EH (cell line): ENCODE measurements at places on chromosomes 7 and 10.

DNA sequence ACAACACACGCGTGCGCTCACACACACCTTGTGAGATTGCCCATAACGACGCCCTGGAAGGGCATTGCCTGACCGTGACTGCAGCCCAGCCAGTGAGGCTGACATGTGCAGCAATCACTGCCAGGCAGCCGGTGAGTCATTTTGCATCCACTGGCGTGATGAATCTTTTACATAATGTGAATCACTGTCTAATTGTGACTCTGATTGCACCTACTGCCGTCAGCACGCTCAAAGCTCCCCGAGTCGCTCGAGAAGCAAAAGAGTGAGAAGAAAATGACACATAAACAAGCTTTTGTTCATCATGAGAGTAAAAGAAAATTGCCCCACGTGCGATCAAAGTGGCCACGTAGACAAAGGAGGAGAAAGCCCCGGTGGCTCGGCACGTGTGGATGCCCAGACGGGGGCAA is 117.4 kb upstream of the PFKP start:
- DNase-seq: peak; percentile 65

DNA sequence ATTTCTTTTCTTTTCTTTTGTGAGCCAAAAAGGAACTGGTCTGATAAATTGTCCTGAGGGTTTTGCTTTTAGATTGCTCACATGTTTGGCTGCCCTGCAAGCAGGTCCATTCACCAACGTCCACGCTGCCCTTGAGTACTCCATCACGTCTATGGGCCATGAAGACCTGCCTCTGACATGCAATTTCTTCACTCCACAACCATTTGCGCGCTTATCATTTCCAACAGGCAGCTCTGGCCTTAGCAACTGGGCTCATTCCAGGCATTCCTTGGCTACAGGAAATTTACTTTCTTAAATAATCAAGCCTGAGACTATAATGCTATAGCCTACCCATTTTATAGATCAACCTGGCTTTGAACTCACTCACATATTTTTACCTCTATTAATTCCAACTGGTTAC is 408.3 kb upstream of the C7orf33 start:
- DNase-seq: no peak

GRCh38 chr7:29158795-29159423 is 12.6 kb upstream of the CPVL start:
- DNase-seq: no peak

GRCh38 chr10:66085906-66086305 is 839.9 kb upstream of the LRRTM3 start:
- no peak for DNase-seq

GRCh38 chr7:92765725-92766124 is 70.6 kb downstream of the CDK6 start:
- DNase-seq: peak; percentile 93

DNA sequence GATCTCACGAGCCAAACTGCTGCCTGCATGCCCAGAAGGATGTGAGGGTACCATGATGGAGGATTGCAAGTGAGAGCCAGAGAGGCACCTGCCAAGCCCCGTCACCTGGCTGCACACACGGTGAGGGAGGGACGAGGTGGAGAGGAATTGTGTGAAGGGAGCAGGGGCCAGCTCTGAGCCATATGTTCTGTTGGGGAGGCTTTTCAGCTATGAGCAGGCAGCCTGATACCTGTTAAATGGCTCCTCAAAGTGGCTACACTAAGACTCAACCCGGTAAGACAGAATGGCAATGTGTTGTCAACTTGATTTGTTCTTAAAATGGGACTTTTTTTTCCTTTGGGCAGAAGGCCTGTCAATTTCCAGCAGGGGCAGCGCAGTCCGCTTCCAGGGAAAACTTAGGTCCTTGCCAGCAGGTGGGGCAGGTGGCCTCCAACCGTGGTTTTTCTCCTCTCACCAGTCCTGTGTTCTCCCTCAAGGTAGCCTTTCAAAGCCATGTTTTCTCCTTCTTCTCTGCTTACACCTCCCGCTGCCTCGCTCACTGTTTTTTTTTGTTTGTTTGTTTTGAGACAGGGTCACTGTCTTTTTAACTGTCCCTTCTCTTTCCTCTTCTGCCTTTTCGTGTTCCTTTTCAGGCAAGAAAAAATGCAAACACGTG is 57.7 kb upstream of the ZNRF2 start:
- DNase-seq: no peak

DNA sequence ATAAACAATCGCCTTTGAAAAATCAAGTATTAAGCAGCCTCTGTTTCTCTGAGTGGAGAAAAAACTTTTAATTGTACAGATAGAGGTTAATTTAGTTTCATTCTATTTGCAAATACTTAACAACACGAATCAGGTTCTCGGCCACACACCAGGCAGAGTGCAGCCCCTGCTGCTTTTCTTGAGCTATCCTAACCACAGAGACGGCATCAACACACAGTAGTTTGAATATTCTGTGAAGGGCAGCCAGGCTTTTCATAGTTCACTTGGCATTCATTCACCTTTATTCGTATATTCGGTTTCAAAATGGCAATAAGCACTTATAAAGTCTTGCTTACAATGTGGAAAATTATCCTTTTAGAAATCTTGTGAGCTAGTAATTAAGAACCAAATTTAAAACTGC is 5.7 kb downstream of the ADARB2 start:
- DNase-seq: no peak

GRCh38 chr10:62437696-62438095 is 63.5 kb downstream of the ZNF365 start:
- DNase-seq: peak; percentile 86

- peak; percentile 42 for DNase-seq
Measured at GRCh38 chr10:19788075-19788686, 28.1 kb upstream of the PLXDC2 start.

DNA sequence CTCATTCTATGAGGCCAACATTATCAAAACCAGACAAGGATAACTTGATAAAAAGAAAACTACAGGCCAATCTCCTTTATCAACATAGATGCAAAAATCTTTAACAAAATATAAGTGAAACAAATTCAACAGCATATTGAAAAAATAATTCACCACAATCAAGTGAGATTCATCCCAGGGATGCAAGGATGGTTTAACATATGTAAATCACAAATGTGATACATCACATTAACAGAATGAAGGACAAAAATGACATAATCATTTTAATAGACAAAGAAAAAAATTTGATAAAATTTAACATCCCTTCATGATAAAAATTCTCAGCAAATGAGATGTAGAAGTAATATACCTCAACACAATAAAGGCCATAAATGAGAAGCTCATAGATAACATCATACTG is 53.8 kb downstream of the TCAF1 start:
- DNase-seq: no peak

GRCh38 chr10:116155191-116155590 is 117.8 kb downstream of the GFRA1 start:
- DNase-seq: no peak

- peak; percentile 9 for DNase-seq
Measured at GRCh38 chr10:99659868-99660366, 608 bp downstream of the ENTPD7 start.

GRCh38 chr7:25032774-25033743 is 53.1 kb upstream of the OSBPL3 start:
- peak; percentile 34 for DNase-seq

GRCh38 chr10:61024856-61025201 is 80.8 kb upstream of the RHOBTB1 start:
- peak; percentile 36 for DNase-seq

- DNase-seq: no peak
Measured at GRCh38 chr10:71589617-71590551, 129.7 kb downstream of the C10orf105 start.

DNA sequence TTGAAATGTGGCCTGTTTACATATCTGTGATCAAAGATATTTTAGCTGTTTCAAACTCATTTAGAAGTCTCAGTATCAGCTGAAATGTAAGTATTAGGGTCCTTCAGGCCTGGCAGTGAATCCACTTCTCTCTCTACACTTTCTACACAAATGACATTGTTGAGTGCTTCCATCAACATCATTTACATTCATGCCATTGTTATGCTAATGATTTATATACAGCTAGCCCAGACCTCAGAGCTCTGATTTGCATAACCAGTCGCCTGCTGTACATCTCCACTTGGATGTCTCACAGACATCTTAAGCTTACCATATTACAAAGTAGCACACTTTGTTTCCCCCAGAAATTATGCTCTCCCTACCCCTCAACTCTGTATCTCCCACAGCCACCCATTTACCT is 71.6 kb downstream of the GSDME start:
- no peak for DNase-seq

DNA sequence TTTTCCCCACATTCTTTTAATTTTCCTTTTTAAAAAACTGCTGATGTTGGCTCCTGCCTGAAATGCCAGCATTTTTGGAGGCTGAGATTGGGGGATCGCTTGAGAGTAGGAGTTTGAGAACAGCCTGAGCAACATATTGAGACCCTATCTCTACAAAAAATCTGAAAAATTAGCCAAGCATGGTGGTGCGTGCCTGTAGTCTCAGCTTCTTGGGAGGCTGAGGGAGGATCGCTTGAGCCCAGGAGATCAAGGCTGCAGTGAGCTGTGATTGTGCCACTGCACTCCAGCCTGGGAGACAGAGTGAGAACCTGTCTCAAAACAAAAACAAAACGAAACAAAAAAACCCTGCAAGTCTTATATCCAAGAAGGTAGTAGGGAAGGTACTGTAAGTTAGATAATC is 51.7 kb downstream of the ZMYND11 start:
- DNase-seq: peak; percentile 4

DNA sequence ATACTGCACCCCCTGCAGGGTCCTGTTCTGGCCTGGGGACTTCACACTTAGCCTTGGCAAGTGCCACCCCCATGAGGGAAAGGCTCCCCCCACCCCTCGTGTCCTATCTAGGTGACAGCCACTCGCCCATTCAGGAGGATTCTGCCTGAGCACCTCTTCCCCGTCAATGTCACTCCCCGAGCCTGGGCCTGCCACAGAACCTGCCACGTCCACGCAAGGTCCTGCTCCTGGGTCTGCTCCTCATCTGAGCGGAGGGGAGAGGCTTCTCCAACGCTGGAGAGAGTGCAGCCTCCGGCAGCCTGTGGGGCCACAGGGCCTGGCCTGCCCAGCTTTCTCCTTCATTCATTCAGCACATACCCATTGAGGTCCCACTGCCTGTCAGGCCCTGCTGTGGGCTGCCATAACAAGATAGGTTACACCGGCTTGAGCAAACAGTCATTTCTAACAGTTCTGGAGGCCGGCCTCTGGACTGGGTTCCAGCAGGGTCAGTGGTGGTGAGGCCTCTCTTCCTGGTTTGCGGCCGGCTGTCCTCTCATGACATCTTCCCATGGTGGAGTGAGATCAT is 92.0 kb upstream of the RET start:
- no peak for DNase-seq

GRCh38 chr7:26101361-26102151 is 50.4 kb upstream of the NFE2L3 start:
- no peak for DNase-seq

- DNase-seq: no peak
Measured at GRCh38 chr10:46223064-46223480, 63.7 kb upstream of the ANTXRL start.

DNA sequence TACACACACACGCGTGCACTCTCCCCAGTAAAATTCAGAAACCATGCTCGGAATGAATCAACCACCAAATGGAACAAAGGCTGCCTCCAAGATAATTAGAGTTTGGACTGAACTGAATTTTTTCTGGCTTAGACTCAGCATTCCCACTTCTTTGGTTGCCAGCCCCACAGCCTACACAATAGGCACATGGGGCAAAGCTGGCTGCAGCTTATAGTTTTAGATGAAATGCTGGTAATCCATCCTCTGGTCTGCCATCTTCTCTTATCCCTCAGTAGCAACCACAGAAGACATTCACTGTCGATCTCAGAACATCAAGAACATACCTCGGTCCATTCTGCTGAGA is 44.2 kb downstream of the PDE1C start:
- no peak for DNase-seq

GRCh38 chr10:110790913-110791506 is 80.7 kb upstream of the PDCD4 start:
- no peak for DNase-seq

DNA sequence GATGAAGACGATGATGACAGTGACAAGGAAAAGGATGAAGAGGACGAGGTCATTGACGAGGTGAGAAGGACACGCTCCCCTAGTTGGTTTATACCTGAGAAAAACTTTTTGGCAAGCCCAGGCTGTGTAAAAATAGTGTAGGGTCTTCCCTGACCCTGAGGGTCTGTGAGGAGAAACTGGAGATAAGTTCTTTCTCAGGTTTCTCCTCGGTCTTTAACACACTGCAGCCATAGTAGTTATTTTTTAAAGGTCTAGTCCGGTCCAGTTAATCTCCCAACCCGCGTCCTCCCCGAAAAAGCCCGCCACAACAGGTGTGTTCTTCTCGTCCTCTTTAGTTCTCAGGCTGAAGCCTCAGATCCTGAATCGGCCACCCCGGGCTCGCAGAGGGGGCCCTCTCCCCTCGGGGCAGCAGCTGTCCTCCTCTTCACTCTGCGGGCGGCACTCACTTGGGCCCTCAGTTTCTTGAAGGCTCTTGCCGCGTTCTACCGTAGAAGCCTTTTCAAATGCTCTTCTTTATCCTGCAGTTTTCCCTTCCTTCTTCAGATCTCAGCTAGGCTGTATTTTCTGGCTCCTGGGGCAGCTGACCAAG is 411 bp downstream of the BCCIP start:
- DNase-seq: peak; percentile 21

DNA sequence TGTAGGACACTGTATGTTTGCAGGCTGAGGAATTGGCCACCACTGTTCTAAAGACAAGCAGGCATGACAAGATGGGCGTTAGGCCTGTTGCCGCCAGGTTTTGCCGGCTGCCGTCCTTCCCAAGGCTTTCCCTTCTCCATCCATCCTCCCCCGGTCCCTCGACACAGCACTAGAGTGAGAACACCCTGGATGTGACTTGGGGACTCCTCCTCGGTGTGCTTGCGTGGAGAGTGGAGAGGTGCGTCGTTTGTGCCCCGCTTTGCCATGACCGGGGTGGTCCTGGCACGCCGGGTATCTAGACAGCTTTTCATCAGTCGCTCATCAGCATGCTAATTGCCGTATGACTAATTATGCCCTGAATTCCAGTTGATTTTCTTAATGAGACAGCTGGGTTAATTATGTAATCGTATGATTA is 206.6 kb upstream of the SH2B2 start:
- no peak for DNase-seq

GRCh38 chr7:42947521-42947920 is 15.3 kb downstream of the MRPL32 start:
- DNase-seq: peak; percentile 54

DNA sequence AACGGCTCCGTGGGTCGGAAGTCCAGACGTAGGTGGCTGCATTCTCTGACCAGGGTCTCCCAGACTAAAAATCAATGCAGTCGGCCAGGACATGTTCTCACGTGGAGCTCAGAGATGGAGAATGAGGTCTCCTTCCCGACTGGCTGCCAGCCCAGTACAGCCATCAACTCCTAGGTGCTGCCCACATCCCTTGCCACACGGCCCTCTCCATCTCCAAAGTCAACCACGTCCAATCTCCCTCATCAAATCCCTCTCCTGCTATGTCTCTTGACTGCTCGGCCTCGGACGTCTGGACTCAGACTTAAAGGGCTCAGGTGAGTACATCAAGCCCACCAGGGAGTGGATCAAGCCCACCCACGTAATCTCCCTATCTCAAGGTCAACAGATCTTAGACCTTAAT is 6.9 kb downstream of the MAD1L1 start:
- DNase-seq: no peak

- no peak for DNase-seq
Measured at GRCh38 chr7:68041554-68041953, 1044.9 kb downstream of the TYW1 start.
